ENCODE measurements at places on chromosomes 1 and 21. TPM values are rescaled to one million over a fixed set of nuclear protein-coding genes. Genes with fewer than 3 reads are reported as not detected.
A peak's percentile ranks its signal among the peaks of the same experiment; 100 is the strongest.

GRCh38 chr1:91768786-91769725, 116.9 kb downstream of the TGFBR3 start:
- no peak overlapping the region for H3K4me3 ChIP-seq
- no peaks in the 10 kb centered on the region for H3K4me1 ChIP-seq
- no peak for DNase-seq
- H3K36me3 ChIP-seq = no peaks in the 10 kb centered on the region

- no peak overlapping the region for H3K4me3 ChIP-seq
- no peaks in the 10 kb centered on the region for H3K4me1 ChIP-seq
- no peaks in the 10 kb centered on the region for H3K36me3 ChIP-seq
- DNase-seq = no peak
Measured at GRCh38 chr21:38392661-38393060, 105.6 kb downstream of the ERG start.

DNA sequence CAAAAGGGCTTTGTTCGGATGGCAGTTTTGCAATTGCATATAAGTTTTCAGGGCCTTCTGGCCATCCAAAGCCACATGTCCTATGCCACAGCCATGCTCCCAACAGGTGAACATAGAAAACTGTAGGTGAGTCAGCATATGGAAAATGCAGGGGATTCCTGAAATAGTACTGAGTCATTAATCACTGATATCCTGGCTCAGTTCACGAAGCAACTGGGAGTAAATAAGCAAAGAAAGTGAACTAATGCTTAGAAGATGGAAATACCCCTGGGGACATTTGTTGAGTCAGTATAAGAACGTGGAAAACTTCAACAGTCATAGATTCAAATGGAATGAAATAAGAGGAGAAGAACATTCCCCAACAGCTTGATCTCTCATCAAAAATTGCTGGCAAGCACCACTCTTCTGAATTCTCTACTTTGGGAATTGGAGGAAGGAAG, 148.9 kb upstream of the RUNX1 start:
- DNase-seq = no peak
- no peak overlapping the region for H3K4me3 ChIP-seq

- H3K27me3 ChIP-seq = peaks cover 5% of the 10 kb centered on the region
- no peaks in the 10 kb centered on the region for H3K4me1 ChIP-seq
- no peak overlapping the region for H3K4me3 ChIP-seq
Measured at GRCh38 chr1:208105756-208106155, 138.4 kb downstream of the PLXNA2 start.

DNA sequence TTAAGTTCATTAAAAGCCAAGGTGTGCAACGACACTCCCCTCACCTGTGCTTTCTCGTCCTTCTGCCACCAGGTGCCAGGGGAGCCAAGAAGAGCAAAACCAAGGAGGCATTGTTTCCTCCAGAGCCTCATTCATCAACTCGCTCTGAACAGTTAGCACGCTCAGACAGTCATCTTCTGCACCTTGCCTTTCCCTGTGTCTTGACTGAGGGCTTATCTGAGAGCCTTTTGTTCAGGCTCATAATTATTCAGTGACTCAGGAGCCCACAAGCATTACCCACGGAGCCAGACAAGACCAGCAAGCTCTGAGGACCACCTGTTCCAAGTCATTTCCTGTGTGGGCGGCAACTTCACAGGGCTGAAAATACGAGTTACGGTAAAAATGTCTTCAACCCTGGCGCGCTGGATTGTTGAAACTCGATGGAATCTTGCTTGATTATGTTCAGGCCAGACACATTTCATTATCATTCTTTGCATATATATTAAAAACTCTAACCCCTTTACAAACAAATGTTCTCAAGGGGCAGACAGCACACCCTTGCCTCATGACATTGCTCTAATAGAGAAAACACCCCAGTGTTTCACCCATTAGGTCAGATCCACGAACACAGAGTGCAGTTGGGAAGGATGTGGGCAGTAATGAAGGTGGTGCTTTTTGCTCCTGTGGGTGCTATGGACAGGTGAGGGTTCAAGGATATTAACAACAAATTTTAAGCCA, 89.7 kb upstream of the RUNX1 start:
- H3K4me1 ChIP-seq = peaks cover 14% of the 10 kb centered on the region
- peak; percentile 69 for DNase-seq
- H3K27me3 ChIP-seq = no peaks in the 10 kb centered on the region
- H3K27ac ChIP-seq = no peak overlapping the region
- peak overlapping the region; percentile 20 for H3K4me3 ChIP-seq
- no peaks in the 10 kb centered on the region for H3K36me3 ChIP-seq

- H3K27me3 ChIP-seq = no peaks in the 10 kb centered on the region
- H3K4me3 ChIP-seq = no peak overlapping the region
- DNase-seq = no peak
Measured at GRCh38 chr1:243261390-243261789, 5.5 kb downstream of the SDCCAG8 start.

The MYBPH gene
- total RNA-seq = not detected

The G0S2 gene
- total RNA-seq = 4.5 TPM

The OR14I1 gene
- total RNA-seq = not detected

The ATP1A2 gene
- total RNA-seq = not detected

The TMCO1 gene
- 112 TPM for total RNA-seq

The RGL1 gene
- 3.3 TPM for total RNA-seq

The TMEM35B gene
- 31.3 TPM for total RNA-seq

The TMEM61 gene
- not detected for total RNA-seq

All from CD8-positive, alpha-beta memory T cell (primary cell).